ENCODE measurements at places on chromosomes 7 and 10.

- no peak for DNase-seq
Observed at GRCh38 chr7:79434098-79434497, 19.4 kb downstream of the MAGI2 start.

- no peak for DNase-seq
Observed at GRCh38 chr10:30019468-30019867, 39.9 kb downstream of the JCAD start.

GRCh38 chr7:55055479-55055878 is 36.7 kb downstream of the EGFR start:
- no peak for DNase-seq

DNA sequence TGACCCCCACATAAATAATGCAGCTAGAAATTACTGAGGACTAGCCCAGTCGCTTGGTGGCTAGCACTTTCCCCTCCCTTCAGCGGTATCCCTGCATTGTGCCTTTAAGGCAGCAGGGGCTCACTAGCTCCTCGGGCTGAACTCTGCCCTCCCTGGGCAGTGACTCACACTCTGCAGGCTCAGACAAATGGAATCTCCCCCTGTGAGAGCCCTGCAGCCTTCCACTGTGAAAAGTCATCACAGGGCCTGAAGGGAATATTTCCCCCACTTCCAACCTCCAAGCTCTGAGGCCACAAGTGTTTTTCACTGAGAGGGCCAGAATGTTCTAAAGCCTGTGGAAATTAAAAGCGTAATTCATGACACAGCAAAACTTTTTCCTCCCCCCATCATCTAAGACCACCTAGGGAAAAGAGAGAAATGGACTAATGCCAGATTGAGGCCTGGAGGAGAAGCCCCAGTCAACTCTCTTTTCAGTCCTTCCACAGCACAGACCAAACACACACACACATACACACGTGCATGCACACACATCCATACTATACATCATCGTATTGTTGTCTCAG is 93.6 kb upstream of the COL1A2 start:
- DNase-seq, result no peak

- no peak for DNase-seq
Observed at GRCh38 chr10:10804998-10805740, 212.5 kb upstream of the CELF2 start.

- no peak for DNase-seq
Observed at GRCh38 chr7:47885309-47885986, 62.8 kb downstream of the PKD1L1 start.

DNA sequence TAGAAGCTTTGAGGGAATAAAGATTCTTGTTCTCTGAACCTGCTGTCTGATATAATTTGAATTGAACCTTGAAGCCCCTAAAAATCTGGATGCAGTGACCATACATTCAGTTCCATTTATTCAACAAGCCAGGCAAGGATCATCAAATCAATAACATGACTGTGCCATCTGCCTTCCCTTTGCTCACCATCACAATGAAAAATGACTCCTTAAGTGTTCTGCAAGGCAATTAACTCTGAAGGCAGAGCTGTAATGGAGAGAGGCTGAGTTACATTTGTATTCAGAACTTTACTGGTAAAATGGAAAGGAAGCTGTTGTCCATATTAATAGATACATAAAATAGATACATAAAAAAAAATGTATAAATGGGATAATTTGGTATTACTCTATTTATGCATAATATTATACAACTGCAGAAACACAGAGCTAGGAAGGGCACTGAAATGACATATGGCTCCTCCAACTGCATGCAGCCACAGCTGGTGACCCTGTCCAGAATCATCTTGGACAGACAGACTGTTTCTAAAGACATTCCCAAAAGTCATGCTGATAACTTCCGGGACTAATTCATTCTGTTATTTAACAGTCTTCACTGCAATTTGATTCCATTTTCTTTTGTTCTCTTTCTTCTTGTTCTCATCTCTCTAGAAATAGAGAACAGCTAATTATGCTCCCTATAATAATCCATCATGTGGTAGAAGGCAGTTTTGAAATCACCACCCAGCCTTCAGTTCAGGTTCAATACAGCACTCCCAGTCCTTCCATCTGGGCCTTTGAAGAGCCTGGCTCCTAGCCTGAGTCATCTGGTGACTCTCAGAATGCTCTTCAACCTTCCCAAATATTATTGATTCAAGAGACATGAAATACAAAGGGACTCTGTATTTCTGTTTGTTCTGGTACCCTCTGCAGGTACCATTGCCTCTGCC is 412.6 kb downstream of the GFRA1 start:
- no peak for DNase-seq

- no peak for DNase-seq
Observed at GRCh38 chr10:37975401-37975991, 951 bp downstream of the ZNF25 start.

GRCh38 chr10:33327751-33328150 is 6.7 kb downstream of the NRP1 start:
- no peak for DNase-seq

GRCh38 chr7:126443951-126444350 is 808.8 kb downstream of the GRM8 start:
- no peak for DNase-seq

- no peak for DNase-seq
Observed at GRCh38 chr10:80599424-80599847, 61.7 kb downstream of the SH2D4B start.

DNA sequence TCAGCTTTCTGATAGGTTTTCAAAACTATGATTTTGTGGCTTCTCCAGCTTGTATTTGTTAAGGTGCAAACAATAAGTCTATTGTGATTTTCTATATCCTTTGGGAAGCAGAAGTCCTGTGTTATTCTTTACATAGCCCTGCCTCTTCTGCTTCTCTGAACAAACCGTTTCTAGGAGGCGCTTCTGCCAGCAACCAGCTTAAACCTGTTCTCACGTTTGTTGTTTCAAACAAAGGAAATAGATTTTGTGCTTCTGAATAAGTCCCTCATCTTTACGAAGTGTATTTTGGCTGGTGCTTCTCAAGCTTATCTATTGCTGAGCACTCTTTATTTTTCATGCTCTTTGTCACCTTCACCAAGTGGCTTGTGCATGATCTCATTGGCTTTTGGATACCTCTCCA is 61.0 kb downstream of the VTI1A start:
- no peak for DNase-seq

GRCh38 chr7:133670250-133670649 is 417.4 kb downstream of the EXOC4 start:
- no peak for DNase-seq

GRCh38 chr7:27634671-27635493 is 27.8 kb downstream of the HIBADH start:
- no peak for DNase-seq

GRCh38 chr10:19638896-19639233 is 177.4 kb upstream of the PLXDC2 start:
- DNase-seq, result no peak

DNA sequence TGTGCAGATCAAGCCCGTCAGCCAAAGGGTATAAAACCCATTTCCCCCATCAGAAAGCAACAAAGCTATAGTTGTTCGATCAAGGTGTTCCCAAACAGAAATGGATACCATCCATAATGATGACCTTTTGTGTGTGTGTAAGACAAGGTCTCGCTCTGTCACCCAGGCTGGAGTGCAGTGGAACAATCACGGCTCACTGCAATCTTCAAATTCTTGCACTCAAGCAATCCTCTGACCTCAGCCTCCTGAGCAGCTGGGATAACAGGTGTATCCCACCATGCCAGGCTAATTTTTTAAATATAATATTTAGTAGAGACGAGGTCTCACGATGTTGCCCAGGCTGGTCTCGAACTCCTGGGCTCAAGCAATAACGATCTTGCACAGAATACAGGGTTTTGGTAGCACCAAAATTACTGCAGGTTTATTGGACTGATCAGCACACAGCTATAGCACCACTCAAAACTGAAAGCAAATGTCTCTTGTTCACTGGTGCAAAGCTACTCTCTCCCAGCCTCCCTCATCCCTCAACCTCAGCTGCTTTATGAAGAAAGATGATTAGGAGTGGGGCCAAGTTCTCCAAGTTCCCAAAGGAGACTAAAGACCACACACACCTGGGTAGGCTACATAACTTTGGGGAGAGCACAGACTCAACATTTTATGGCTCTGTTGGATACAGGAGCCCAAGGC is 80.5 kb downstream of the ABI1 start:
- no peak for DNase-seq
